ENCODE measurements at places on chromosomes 5 and 9.
A peak's percentile ranks its signal among the peaks of the same experiment; 100 is the strongest.

DNA sequence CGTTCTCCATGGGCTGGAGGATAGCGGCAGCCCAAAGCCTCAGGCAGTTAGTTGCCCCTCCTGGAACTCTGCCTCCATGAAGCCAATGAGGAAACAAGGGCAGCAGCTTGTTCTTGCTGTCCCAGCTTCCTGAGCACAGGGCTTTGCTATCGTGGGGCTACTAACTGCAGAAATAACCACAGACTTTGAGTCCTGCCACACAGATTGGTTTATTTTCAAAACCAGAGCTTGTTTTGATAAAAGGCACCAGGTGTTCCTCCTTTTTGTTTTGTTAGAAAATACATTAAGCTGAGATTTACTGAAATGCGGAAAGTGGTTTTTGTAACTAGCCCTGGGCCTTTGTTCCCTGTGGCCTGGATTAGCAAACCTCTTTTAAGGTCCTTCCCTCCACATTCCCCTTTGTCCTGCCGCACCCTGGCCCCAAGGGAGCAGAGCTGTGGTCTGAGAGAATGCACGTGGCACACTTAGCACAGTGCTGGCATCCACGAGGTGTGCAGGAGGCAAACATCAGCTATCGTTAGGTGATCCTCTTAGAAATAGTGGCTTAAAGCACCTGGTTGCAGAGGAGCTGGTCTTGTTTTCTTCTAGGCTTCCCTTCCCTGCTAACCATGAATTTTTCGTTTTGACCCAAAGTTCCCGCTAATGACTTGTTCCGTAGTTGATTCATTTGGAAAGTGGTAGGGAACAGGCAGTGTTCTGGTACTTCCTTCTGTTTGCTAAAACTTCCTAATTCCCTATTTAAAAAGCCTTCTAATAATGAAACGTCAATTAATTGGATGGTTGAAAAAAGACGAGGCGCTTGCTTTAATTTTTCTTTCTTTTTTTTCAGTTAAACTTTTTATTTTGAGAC lies 21.5 kb downstream of the MVB12B start:
- DNase-seq = peak; percentile 64

DNA sequence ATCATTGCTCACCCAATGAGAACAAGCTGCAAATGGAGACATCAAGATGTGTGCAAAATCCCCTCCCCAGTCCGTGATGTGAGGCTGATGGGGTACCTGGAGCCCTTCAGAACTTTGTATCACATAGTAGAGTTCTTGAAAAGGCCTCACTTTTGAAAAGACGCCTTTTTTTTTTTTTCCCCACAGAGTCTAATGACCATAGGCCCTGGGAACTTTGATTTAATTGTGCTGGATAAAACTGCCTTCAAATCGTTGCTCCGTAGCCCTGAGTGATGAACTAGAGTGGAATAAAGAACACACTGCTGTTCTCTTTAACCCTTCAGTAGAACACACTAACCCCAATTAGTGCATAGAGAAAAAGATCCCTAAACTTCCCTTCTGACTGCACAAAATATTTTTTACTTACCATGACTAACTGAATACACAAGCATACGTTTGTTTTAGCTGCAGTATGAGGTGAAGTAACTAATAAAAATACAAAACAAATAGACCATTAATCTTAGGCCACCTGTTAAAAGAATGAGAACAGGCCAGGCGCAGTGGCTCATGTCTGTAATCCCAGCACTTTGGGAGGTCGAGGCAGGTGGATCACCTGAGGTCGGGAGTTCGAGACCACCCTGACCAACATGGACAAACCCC lies 15.1 kb downstream of the PSAT1 start:
- DNase-seq = no peak

DNA sequence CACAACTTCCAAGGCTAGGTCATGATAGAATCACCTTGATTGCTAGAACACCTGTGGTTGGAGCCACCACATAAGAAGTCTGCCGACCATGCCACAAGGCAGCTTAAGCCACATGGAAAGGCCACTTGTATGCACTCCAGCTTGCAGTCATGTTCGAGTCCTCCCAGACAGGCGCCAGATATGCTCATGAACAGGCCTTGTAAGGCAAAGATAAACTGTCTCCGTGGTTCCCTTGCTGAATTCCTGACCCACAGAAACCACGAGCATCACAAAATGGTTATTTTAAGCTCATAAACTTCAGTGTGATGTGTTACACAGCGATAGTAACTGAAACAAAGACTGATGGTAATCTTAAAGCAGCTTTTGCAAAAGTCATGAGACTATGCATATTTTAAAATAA lies 188.4 kb upstream of the DAPK1 start:
- DNase-seq = no peak

GRCh38 chr9:111386386-111386785 lies 56.4 kb upstream of the OR2K2 start:
- DNase-seq = no peak

DNA sequence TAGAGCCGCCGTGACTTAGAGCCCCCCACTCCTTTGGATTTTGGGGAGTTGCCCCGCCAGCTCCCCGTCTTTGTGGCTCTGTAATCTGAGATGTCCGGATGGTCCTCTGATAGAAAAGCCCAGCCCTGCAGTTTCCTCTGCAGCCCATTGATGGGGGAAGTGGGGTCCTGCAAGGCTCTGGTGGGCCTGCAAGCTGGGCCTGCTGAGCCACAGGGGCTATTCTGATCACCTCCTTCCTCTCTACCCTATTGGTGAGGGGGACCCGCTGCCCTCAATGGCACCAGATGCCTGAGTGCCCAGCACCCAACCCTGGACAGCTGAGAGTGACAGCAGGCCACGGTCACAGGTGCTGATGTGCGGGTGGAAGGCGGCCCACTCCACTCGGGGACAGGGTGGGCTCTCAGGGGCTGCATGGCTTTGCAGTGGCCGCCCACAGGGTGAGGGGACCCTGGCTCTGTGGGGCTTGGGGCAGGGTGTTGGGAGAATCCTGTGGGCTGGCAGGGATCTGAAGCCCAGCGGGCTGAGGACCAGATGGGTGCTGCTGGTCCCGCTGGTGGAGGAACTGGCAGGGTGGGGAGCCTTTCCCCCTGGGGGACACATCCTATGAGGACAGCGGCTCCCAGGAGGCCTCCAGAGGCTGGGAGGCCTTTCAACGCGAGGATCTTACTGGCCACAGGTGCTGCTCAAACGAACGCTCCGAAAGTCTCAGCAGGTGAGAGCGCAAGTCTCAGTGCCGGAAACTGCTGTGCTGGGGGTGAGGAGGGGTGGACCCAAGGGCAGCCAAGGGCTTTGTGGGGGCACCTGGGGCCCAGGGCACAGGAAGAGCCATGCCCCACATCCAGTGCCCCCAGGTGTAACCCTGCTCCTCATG lies 30.0 kb upstream of the LPCAT1 start:
- no peak for DNase-seq

DNA sequence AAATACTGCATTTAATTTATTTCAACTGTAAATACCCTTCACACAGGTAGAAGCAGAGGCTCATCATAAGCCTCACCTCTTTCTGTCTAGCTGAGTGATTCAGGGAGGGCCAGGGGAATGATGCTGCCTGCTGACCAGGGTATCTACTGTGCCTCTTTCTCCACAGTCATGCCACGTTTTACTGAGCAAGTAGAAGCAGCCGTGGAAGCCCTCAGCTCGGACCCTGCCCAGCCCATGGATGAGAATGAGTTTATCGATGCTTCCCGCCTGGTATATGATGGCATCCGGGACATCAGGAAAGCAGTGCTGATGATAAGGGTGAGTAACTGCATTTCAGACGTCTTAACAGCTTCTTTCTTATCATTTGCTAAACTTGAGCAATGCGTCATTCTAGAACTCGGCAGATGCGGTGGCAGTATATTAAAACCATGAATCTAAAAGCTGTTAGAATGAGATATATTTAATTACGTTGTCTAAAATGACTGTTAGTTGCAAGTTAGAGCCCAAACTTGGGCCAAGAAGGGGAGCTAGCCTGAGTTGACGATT lies 50.0 kb upstream of the LRRTM2 start:
- DNase-seq = no peak

GRCh38 chr5:140591747-140592372 lies 27.2 kb downstream of the SLC35A4 start:
- DNase-seq = no peak

DNA sequence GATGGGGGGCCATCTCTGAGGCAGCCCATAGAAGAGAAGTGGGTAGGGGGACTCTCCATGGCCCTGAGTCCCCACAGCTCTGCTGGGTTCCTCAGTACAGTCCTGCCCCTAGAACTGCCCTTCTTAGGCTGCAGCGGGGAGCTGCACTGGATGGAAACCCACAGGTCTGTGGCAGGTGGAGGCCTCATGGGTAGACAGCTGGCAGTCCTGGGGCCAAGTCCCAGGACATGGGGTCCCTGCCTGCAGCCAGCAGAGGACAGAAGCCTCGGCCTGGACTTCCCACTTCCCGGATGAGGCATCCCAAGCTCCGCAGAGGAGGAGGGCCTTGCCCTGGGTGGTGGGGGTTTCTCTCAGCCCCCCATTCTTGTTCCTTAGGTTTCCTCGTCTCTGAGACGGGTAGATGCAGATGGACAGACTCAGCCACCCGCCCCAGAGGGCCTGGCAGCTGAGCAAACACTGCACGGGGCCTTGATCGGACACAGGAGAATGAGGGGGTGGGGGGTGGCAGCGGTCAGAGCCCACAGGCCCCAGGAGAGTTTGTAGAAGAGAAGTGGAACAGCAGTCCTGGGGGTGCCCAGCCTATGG lies 153.8 kb downstream of the C9orf50 start:
- DNase-seq = peak; percentile 10

DNA sequence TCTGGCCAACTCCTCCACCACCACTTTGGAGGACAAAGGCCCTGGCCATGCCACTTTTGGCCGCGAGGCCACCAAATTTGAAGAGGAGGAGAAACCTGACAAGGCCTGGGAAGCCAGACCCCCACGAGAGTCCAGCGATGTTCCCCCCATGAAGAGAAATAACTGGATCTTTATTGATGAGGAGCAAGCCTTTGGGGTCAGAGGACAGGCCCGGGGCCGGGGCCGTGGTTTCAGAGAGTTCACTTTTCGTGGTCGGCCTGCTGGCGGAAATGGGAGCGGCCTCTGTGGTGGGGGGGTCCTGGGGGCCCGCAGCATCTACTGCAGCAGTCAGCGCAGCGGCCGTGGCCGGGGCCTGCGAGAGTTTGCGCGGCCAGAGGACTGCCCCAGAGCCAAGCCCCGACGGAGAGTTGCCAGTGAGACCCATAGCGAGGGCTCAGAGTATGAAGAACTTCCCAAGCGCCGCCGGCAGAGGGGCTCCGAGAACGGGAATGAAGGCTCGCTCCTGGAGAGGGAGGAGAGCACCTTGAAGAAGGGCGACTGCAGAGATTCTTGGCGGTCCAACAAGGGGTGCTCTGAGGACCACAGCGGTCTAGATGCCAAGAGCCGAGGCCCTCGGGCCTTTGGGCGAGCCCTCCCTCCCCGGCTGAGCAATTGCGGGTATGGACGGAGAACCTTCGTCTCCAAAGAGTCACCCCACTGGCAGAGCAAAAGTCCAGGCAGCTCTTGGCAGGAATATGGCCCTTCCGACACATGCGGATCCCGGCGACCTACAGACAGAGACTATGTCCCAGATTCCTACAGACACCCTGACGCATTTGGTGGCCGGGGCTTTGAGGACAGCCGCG lies 27.4 kb upstream of the POMT1 start:
- DNase-seq = no peak

GRCh38 chr5:98773214-98773463 lies 324 bp upstream of the RGMB start:
- no peak for DNase-seq

GRCh38 chr5:79418276-79418675 lies 95.7 kb downstream of the HOMER1 start:
- peak; percentile 8 for DNase-seq

GRCh38 chr9:70962761-70963440 lies 158.5 kb downstream of the TRPM3 start:
- DNase-seq = no peak

- no peak for DNase-seq
Observed at GRCh38 chr5:53965459-53965858, 344.9 kb downstream of the ARL15 start.

DNA sequence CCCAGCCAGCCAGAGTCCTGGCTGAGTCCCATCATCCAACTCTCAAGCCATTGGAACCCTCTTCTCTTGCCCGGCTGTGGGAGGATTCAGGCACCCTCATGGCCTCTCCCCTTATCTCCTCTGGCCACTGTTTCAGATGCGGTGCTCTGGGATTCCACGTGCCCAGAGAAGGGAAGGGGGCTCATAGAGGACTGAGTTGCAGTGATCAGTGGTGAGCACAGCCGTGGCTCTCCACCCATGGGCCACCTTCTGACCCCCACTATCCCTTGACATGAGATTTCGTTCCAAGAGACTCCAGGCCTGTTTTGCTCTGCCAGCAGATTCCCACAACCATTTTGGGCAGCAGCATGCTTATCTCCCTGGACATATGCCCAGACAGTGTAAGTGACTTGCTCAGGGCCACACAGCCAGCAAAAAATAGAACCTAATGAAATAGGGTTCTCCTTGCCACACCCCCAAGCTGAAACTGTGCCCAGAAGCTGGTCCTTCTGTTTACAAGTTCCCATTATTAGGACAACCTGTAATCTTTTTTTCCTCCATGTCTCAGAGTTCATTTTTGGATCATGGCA lies 2.7 kb downstream of the GPX3 start:
- DNase-seq = no peak

DNA sequence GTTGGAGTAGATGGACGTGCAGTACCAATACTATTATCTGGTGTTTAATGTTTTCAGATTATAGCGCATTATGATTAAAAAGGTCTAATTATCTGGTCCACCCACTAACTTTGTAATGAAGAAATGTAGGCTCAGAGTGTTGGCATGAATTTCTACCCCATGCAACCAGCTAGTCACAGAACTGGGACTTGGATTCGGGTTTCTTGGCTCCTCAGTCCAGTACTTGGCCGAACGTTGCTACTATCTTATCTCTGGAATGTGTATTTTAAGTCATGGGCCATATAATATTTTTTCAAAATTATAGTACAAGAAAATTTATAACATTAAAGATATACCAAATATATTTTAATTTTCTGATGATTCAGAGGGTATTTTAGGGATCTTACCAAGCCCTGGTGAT lies 657.5 kb upstream of the DMAC1 start:
- no peak for DNase-seq

DNA sequence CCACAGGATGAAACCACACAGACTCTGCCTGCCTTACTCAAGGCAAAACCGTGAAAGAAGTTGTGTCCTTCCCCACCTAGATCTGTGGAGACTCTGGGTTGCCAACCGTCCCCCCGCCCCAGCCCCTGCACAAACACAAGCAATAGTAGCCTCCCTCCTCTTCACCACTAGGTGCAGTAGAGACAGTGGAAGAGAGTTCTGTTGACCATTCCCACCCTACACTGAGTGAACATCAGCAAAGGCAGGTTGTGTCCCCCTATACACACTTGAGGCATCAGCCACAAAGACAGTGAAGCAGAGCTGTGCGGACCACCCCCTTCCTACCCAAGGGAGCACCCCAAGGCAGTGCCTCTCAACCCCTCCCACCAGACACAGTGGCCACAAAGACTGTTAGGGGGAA lies 223.7 kb upstream of the NFIL3 start:
- no peak for DNase-seq

DNA sequence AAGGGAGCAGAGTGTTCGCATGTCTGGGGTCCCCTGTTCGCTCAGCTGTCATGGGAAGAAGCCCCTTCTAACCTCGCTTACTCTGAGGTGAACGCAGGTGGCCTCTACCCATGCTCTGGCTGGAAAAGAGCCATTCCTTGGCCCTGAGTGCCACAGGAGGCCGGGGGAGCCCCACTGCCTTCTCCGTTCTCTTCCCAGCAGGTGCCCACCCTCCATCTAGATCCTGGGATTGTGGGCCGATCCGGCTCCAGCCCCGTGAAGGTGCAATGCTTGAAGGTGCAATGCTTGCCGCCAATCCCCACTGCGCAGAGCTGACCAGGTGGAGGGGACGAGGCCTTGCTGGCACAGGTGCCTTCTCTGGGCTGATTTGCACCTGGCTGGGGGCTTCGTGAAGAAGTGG lies 95.4 kb downstream of the MRPL36 start:
- DNase-seq = no peak

GRCh38 chr9:123063177-123063598 lies 29.7 kb downstream of the GPR21 start:
- DNase-seq = peak; percentile 33
